ENCODE measurements at places on chromosomes 11 and 22. TPM values are rescaled to one million over a fixed set of nuclear protein-coding genes. Genes with fewer than 3 reads are reported as not detected.

Gene DDTL
- 1.2 TPM for total RNA-seq

Gene CASP5
- total RNA-seq: 0.29 TPM

- DNase-seq: peak; percentile 78
Measured at GRCh38 chr22:36863979-36864378, 3.2 kb downstream of the NCF4 start.

Gene C11orf87
- not detected for total RNA-seq

DNA sequence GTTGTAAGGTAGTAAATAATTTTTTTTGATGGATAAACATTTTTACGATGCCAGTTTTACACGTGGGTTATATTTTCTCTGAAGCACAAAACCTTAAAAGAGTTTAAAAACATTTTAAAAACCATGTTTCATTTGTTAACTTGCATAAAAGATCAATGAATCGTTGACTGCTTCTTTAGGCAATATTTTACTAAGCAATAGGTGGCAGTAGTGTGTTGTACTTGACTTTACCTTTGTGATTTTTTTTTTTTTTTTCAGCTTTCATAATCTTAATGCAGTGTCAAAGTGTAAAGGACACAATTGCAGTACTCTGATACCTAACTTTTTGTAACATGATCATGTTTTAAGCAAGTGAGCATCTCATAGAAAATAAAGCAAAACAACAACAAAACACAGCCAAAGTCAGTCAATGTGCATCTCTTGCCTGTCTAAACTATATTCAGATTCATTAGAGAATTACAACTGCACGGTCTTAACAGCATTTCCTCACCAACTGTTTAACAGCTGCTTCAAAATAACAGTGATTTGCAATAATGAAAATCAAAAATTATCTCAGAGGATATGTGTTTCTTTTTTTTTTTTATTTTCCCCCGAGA lies 27.7 kb downstream of the DNAJC24 start:
- no peak for DNase-seq

- DNase-seq: no peak
Measured at GRCh38 chr11:42841556-42841955, 470.2 kb upstream of the API5 start.

DNA sequence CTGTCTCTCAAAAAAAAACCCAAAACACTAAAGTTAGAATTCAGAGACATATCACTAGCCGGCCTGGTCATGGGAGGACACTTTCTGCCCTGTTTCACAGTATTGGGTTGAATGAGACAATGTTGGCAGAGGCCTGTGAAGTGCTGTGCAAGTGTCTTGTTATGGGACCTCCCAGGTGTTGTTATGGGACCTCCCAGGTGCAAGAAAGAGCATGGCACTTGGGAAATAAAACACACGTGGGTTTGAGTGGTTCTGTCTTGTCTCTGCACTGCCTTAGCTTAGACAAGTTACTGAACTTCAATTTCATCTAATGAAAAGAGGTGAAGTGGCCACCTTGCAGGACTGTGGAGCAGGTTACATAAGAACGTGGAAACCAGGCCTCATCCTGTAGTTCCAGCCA lies 28.9 kb upstream of the RAB1B start:
- no peak for DNase-seq

Gene FAM111B
- total RNA-seq: 0.26 TPM

Gene MS4A18
- not detected for total RNA-seq

GRCh38 chr11:86797133-86797532 lies 3.2 kb upstream of the PRSS23 start:
- no peak for DNase-seq

- DNase-seq: no peak
Measured at GRCh38 chr11:87722756-87723565, 452.3 kb downstream of the RAB38 start.

GRCh38 chr22:46057246-46058090 lies 80.5 kb upstream of the WNT7B start:
- peak; percentile 47 for DNase-seq

DNA sequence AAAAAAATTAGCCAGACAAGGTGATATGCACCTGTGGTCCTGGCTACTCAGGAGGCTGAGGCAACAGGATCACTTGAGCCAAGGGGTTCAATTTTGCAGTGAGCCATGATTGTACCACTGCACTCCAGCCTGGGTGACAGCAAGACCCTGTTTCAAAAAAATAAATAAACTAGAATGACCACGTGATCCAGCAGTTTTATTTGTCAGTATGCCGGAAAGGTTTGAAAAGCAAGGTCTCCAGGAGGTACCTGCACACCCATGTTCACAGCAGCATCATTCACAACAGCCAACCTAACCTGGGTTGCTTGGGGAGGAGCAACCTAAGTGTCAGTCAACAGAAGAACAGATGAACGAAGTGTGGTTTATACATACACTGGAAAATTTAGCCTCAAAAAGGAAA lies 78.7 kb upstream of the SEPTIN5 start:
- peak; percentile 9 for DNase-seq

DNA sequence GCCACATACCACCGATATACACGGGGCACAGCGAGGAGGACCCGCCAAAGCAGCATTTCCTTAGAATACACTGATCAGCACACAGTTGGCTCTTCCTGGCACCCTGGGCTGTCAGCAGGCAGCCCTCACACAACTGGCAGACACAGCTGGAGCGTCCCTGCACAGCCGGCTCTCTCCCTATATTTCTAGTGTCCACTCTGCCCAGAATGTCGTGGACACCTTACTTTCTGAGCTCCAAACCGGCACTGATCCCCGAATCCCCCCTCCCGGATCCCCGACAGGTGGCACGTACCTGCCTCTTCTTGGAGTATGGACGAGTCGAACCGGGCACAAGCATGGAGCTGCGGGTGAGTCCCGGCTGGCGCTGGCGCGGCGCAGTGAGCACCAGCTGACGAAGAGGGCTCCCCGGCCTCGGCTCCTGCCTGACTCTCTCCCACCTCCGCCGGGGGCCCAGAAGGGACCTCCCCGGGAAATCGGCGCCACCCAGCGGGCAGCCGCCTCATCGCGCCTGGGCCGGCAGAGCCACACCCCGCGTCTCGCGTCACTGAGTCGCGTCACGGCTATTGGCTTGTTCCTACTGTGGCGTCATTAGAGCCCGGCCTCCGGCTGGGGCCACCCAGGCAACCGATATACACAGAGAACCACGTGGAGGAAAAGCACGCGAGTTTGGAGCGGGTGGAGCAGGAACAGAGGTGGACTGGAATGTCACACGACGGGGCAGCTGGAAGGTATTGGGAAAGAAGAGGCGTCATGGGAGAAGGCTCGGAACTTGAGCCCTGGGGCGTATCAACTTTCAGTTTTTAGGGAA lies at the start of gene USP2:
Gene USP2, minus strand, starts transcription at position 510 of the 808 bp plus-strand sequence. CDS start 8,210 bp downstream, outside the sequence.
- peak; percentile 99 for DNase-seq

Measured in mesenteric fat pad (tissue), 1 donor.